Progenitor cell of endocrine pancreas (in vitro differentiated cells): ENCODE measurements at places on chromosomes 13 and 19. TPM values are rescaled to one million over a fixed set of nuclear protein-coding genes. Genes with fewer than 3 reads are reported as not detected.
A peak's percentile ranks its signal among the peaks of the same experiment; 100 is the strongest.

DNA sequence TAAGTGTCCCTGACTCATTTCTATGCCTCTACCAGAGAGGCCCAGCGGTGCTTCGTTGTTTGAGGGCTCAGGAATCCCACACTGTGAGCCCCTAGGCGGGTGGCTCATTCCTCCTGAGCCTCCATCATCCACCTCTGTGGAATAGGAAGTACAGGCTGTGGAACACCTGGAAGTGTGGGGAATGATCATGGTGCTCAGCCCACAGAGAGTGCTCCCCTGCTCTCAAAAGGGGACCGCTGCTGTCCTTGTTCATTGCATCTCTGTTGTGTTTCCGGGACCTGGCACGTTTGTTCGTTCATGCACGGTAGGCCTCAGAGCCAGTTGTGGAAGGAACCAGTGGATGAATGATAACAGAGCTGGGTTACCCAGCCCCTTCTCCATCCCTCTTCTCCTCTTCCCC, 1.2 kb downstream of the ACP7 start:
- no peak overlapping the region for H3K4me3 ChIP-seq
- H3K4me1 ChIP-seq: peaks cover 1% of the 10 kb centered on the region
- DNase-seq: no peak
- H3K27me3 ChIP-seq: peaks cover 63% of the 10 kb centered on the region
- H3K36me3 ChIP-seq: no peaks in the 10 kb centered on the region
- no peak overlapping the region for H3K27ac ChIP-seq

DNA sequence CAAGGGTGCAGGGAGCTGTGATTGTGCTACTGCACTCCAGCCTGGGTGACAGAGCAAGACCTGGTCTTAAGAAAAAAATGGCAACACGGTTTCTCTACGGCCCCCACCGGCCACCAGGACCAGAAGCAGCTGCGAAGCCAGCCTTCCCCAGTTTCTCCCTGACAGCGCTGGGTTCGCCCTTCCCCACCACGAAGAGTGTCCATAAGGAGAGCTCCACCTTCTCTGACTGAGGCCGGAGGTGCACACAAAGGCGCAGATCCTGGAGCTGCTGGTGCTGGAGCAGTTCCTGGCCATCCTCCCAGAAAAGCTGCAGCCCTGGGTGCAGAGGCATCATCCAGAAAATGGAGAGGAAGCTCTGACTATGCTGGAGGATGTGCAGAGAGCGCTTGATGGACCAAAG, 52.2 kb upstream of the ZNF599 start:
- H3K27ac ChIP-seq: no peak overlapping the region
- no peaks in the 10 kb centered on the region for H3K4me1 ChIP-seq
- H3K36me3 ChIP-seq: no peaks in the 10 kb centered on the region
- no peaks in the 10 kb centered on the region for H3K27me3 ChIP-seq
- no peak overlapping the region for H3K4me3 ChIP-seq

Gene CD209
- not detected in 2 replicates for total RNA-seq

DNA sequence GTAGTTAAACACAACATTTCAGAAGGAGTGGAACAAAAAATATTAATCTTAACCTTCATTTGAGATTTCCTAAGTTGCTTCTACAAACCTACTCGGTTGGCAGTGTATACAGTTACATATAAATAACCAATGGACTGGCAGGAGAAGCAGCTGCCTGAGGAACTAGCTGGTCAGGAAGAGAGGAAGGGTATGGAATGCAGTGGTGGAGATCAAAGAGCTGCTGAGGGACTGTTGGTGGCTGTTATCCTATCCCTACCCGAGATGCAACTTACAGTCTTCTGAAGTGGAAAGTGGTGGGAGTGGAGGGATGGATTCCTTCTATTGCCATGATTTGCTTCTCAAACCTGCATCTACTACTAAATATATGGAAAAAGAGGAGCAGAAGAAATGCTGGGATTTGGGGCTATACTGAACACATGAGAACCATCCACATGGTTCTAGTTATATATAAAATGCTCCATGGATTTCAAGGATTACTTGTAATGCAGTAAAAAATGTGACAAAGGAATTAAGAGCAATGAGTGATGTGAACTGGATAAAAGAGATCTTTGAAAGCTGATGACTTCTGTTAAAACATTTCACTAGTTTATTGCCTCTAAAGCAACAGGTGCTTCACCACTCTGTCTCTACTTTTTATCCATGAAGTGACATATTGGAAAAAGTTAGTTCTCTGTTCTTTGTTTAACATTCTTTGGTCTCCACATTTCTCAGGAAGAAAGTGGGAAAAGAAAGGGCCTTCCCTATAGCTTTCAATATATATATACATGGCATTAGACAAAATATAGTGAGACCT, 29.9 kb downstream of the MICU2 start:
- no peak for DNase-seq
- peaks cover 7% of the 10 kb centered on the region for H3K4me1 ChIP-seq
- H3K4me3 ChIP-seq: no peak overlapping the region
- H3K27me3 ChIP-seq: no peaks in the 10 kb centered on the region

DNA sequence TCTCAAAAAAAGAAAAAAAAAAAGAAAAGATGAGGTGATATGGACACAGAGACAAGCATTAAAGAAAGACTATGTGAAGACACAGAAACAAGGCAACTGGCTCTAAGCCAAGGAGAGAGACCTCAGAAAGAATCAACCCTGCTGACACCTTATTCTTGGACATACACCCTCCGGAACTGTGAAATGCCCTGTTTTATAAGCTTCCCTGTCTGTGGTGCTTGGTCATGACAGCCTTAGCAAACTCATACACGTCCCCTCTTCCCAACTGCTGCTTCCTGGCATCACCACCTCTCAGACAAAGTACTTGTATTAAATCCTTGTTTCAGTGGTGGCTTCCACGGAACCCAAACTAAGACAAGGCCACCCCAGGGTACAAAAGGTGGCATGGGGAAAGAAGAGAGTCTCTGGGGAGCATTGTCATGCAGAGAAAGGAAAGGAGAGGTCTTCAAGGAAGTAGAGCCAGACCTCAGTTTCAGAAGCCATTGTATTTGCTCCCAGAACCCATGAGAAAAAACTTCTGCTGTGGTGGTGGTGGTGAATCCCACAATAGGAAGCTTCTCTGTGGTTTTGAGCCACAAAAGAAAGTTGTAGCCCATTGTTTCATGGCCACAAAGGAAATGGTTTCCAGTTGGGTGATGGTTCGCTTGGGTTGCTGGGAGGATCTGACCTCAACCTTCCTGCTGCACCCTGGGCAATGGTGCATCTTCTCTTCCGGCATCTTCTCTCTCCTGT, 16.3 kb upstream of the TSPAN16 start:
- H3K27ac ChIP-seq: no peak overlapping the region
- DNase-seq: no peak
- no peaks in the 10 kb centered on the region for H3K27me3 ChIP-seq
- H3K4me3 ChIP-seq: no peak overlapping the region

Gene TNFRSF19
- total RNA-seq: 19.0 and 28.1 TPM in 2 replicates

Gene ICAM4
- not detected in 2 replicates for total RNA-seq

DNA sequence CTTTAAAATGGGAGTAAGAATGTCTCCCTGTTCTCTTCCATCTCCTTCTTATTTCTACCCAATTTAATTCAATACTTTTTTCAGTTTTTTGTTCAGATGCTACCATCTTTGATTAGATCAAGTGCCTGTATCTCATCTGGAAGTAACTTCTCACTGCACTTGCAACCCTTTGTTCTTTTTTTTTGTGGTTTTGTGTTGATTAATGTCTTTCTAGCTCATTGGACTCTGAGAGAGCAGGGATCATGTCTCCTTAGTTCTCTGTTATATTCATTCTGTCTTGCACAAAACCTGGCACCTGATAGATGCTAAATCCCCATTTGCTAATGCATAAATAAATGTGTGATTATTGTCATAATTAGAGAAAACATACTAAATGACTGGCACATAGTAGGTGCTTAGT, 834 bp upstream of the ITGBL1 start:
- H3K4me3 ChIP-seq: no peak overlapping the region
- DNase-seq: no peak

GRCh38 chr19:31543456-31543855, 194.2 kb upstream of the TSHZ3 start:
- H3K27me3 ChIP-seq: peaks cover 49% of the 10 kb centered on the region
- H3K27ac ChIP-seq: no peak overlapping the region
- no peaks in the 10 kb centered on the region for H3K36me3 ChIP-seq
- H3K4me1 ChIP-seq: peaks cover 25% of the 10 kb centered on the region
- DNase-seq: no peak
- H3K4me3 ChIP-seq: no peak overlapping the region

Gene BRME1
- total RNA-seq: 6.1 and 8.9 TPM in 2 replicates

Gene SPRY2
- total RNA-seq: 136 and 145 TPM in 2 replicates

Gene LILRA1
- not detected in 2 replicates for total RNA-seq

DNA sequence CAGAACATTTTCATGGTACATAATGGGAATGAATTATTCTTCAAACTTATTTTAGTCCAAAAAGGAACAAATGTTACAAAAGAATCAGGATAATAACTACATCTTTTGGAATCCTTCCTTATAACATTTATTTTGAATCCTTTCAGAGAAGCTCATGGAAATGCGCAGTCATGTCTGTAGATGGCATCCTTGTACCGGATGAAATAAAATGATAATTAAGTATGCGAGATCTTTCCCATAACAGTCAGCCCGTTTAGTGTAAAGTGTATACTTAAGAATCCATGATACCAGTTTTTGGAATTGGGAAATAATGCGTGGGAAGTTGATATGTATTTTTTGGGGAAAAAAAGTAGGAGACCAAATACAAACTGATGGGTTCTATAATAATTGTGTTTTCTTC, 418.8 kb downstream of the GPC5 start:
- no peaks in the 10 kb centered on the region for H3K36me3 ChIP-seq
- no peak overlapping the region for H3K4me3 ChIP-seq
- no peak overlapping the region for H3K27ac ChIP-seq
- no peaks in the 10 kb centered on the region for H3K27me3 ChIP-seq
- H3K4me1 ChIP-seq: no peaks in the 10 kb centered on the region

DNA sequence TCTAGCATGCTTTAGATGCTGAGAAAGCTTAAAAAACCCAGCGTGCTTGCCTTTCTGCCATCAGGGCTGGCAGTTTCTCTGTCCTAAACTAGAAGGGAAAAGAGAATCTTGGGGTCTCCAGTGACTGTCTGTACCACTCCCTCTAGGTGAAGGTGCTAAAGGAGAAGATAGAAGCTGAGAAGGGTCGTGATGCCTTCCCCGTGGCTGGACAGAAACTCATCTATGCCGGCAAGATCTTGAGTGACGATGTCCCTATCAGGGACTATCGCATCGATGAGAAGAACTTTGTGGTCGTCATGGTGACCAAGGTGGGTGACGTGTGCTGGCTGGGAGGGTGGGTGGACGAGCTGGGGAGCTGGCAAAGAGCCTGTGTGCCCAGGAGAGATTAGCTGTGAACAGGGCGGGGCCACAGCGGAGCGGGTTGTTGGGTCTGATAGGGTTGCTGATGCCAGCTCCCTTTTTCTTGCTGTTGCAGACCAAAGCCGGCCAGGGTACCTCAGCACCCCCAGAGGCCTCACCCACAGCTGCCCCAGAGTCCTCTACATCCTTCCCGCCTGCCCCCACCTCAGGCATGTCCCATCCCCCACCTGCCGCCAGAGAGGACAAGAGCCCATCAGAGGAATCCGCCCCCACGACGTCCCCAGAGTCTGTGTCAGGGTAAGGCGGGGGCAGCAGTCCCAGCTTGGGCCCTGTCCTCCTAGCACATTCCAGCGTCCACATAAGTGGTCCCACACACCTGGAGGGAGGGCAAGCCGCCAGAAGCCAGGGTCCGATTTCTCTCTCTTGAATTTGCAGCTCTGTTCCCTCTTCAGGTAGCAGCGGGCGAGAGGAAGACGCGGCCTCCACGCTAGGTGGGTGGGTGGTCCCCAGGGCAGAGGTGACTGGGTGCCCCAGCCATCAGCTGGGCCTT, 2.3 kb downstream of the RAD23A start:
- peak overlapping the region; percentile 35 for H3K4me3 ChIP-seq
- H3K36me3 ChIP-seq: peaks cover 27% of the 10 kb centered on the region
- peaks cover 14% of the 10 kb centered on the region for H3K4me1 ChIP-seq
- no peaks in the 10 kb centered on the region for H3K27me3 ChIP-seq
- no peak for DNase-seq
